ENCODE measurements at places on chromosomes 7 and 10.

DNA sequence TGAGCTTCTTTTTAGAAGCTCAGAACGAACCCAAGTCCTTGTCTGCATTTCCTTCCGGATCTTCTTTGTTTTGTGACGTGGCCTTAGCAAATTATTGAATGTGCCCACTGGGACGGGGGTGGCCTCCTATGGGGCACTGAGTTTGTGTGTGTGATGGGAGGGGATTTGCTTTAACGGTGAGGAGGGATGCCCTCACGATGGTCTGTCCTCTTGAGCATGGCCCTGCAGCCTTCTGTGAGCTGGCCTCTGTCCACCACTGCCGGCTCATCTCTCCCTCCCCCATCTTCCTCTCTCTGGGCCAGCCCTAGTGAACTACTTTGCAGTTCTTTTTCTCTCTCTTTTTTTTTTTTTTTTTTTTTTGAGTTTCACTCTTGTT is 62.9 kb upstream of the MKRN1 start:
- DNase-seq = no peak

GRCh38 chr7:123500878-123501489 is 33.4 kb downstream of the IQUB start:
- no peak for DNase-seq

GRCh38 chr7:121755818-121756552 is 117.0 kb upstream of the PTPRZ1 start:
- DNase-seq = no peak

- no peak for DNase-seq
Measured at GRCh38 chr10:33807531-33808359, 473.3 kb upstream of the NRP1 start.

DNA sequence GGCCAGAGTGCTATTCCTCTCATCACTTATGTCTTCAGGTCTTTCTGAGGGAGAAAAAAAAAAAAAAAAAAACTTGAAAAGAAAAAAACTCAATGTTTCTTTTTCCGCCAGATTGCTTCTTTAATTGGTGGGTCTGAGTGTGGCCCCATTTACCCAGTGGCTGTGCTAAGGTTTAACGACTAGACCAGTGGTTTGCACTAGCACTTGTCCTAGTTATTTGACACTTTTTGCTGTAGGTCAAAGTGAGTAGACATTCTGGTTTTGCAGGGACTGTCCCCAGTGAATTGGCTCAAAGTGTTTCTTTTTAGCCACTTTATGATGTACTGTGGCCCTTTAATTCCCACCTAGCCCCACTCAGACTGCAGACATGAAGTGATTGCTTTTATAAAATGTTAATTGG is 273.3 kb downstream of the PTEN start:
- no peak for DNase-seq

- DNase-seq = no peak
Measured at GRCh38 chr7:6268907-6269306, 3.5 kb downstream of the CYTH3 start.

DNA sequence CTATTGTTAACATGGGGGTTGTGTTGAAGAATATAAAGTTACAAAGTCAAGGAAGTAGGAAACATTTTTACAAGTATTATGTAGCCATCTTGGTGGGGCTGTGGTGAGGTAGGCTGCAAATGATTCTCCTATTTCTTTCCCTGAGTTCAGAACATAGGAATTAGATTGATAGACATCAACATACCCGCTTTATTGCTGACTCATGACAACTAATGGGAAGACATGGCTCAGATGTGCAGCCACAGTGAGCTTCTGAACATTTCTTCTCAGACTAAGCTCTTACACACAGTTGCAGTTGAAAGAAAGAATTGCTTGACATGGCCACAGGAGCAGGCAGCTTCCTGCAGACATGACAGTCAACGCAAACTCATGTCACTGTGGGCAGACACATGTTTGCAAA is 110.7 kb downstream of the ANKRD30A start:
- no peak for DNase-seq

- DNase-seq = no peak
Measured at GRCh38 chr7:131665021-131665420, 108.6 kb upstream of the PODXL start.

DNA sequence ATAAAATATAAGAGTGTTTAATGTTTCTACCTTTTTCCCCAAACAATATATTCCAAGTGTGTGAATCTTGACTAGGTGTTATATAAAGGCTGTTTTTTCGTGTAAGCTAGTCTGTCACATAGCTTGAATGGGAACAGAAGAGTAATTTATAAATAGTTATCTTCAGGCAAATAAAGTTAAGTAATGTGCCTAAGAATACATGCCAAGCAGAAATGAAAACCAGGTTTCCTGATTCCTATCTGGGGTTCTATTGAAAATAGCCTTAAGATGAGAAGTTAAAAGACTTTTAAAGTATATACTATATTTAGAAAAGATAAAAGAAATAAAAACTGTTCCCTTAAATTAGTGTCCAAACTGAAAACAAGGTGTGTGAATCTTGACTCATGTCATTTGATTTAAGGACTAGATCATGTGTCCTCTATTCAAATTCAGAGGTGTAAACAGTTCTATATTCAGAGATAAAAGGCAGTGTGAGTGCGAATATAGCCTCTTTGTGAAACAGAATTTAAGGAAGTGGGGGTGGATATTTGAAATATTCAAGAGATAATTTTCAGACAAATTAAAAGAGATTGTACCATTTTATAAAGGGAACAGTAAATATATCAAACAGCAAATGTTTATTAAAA is 247.5 kb downstream of the THSD7A start:
- DNase-seq = no peak

- no peak for DNase-seq
Measured at GRCh38 chr10:60681103-60681502, 97.2 kb upstream of the CDK1 start.

DNA sequence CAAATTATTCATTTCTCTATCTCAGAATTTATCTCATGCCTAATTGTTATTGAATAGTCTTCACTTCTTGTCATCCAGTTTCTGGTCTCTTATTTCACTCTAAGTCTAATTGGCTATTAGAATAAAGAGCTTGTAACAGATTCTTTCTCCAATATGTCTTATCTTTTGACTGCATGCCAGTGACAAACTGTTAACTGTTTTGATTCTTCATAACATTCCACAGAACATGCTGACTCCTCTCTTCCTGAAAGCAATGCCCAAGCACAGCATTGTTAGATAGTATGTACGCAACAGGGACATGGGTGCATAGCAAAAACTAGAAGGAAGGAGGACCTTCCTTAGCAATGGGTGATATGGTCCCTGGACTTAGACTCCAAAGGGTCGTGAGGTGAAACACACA is 65.4 kb downstream of the TRUB1 start:
- no peak for DNase-seq

DNA sequence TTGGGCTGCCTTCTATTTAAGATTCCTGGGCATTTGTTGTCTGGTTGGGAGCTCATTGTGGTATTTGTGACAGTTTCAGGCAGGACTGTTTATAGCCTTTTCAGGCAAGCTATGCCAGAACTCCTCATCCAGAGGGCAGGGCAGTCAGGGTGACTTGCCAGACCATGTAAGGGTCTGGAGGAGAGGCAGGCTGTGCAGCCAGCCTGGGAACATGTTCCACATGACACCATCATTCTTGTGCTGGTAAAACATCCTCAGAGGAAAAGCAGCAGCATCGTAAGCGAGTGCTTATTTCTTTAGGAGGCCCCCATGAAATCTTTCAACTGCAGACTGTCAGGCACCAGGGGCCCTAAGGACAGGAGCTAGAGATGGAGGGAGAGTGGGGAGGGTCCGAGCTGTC is 44.0 kb upstream of the SORBS1 start:
- no peak for DNase-seq

- no peak for DNase-seq
Measured at GRCh38 chr10:70651661-70652060, 20.6 kb upstream of the ADAMTS14 start.

DNA sequence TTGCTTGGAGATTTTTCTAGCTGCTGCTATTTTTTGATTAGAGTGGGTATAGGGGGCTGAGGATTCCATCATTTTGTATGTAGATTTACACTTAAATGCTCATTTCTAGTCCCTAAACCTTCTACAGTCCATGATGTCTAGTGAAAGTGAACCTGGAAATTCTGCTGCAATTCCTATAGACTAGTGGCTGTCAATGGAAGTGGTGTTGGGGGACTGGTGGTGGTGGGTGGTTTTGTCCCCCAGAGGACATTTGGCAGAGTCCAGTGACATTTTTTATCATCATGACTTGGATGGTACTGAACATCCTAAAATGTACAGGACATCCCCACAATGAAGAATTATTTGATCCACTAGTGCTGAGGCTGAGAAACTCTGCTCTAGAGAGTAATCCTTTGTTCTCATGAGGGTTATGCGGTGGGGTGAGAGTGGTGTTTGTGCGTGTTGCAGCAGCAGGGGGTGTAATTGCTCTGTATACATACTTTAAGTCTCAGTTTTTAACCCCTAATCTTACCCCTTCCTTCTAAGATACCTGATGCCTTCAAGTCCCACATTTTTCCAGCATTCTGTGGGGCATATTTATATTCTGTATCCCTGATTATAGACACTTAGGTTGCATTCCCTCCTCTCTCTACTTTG is 35.0 kb downstream of the KIF11 start:
- DNase-seq = no peak

GRCh38 chr7:3911685-3912084 is 610.6 kb downstream of the SDK1 start:
- DNase-seq = no peak

DNA sequence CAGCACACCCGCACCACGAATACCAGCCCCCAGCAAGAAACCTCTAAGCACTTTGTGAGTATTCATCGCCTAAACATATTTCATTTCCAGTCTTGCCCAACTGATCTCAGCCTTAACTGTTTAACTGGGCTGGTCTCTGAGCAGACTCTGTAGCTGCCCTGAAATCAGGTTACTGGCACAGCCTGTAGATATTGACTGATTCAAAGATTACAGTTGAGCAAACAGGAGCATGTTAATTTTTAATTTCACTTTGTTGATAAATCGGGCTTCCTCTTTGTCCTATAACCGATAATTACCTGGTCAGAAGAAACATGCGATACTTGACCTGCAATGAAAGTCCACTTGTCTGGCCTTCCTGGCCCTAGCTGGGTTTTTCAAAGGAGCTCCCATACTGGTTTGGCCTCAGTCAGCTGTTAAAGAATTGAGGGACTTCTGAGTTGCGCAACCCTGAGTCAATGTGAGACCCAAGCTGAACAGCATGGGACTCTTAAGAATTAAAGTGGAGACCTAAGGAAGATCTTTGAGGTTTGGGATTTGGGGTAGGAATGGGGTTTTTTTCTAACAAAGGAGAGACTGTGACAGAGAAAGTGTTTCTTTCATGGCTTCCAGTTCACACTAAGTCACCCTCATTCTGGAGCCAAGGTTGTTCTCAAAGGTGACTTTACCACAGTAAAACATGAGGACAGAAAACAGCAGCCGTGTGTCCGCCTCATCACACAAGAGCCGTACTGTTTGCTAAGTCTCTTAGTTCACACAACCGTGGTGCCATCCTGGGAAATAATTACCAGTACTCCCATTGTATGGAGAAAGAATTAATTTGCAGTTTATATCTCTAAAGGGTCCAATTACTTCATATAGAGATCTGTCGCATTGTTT is 75.9 kb downstream of the PPP1R3C start:
- no peak for DNase-seq

GRCh38 chr7:158672975-158673374 is 31.6 kb downstream of the NCAPG2 start:
- DNase-seq = no peak

DNA sequence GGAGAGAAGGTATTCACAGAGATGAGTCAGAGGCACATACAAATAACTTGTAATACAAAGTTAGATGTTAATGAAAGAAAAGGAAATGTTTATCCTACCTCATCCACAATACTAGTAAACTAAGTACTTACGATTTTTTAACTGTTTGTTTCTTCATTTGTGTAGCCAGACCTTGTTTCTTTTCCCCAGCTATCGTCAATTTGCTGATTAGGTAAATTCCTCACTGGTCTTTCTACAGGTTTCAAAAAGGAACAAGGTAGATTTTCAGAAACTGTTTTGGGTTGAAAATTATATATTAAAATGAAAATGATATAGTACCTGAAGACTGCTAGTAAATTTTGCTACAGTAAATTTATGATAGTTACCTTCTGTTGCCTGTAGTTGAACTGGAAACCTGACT is 56.6 kb downstream of the PON1 start:
- DNase-seq = no peak

GRCh38 chr10:63667596-63668480 is 146.6 kb downstream of the REEP3 start:
- DNase-seq = no peak

DNA sequence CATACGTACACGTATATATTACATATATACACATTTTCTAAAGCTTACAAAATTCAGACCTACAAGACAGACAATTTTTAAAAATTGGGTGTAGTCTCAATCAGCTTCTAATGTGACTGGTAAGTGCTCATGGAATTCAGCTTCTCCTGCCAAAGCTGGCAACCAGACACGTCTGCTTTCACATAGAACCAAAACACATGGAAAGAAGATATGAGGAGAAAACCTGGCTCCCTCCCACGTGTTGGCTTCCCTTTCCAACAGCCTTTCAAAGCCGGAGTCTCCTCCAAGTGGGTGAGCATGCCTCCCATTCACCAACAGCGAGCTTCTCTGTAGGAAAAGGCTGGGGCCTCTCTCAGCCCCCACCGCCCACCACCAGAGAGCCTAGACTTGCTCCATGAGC is 33.4 kb downstream of the CDCA7L start:
- DNase-seq = no peak

DNA sequence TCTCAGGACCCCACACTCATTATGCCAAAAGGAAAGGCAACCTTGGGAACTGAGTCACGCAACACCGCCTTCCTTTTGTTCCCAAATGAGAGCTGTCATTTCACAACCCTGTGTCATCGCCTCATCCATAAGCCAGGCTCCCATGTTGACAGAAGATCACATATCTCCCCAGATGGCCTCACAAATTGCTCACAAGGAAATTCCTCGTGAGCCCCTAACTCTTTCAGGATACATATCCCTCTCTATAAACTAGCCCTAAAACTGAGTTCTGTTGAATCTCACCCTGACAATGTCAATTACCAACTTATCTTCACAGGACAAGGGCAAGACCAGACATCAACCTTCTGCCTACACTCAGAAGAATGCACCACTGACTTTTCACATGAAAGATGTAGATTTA is 22.6 kb downstream of the CCDC3 start:
- DNase-seq = no peak

- no peak for DNase-seq
Measured at GRCh38 chr10:22874189-22874854, 53.5 kb upstream of the ARMC3 start.

GRCh38 chr10:66836057-66836456 is 89.8 kb upstream of the LRRTM3 start:
- no peak for DNase-seq

DNA sequence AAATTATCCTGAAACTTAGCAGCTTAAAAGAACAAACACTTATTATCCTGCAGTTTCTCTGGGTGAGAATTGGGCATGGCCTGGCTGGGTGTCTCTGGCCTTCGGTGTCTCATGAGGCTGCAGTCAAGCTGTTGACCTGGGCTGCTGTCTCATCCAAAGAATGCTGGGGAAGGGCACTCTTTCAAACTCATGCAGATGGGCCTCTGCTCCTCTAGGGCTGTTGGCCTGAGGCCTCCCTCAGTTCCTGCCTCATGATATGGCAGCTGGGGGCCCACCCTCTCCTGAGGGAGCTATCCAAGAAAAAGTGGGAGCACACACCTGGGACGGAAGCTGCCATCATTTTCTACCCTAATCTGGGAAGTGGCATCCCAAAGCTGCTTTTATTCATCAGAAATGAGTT is 43.6 kb downstream of the DRGX start:
- DNase-seq = no peak

- DNase-seq = no peak
Measured at GRCh38 chr10:126349101-126349500, 39.2 kb downstream of the ADAM12 start.

Data from 8988T (cell line).